Left ventricle myocardium inferior (tissue), 1 donor: ENCODE measurements at places on chromosomes 1 and 21.

GRCh38 chr1:151982300-151983005 is 11.2 kb downstream of the S100A10 start:
- no peak for DNase-seq

GRCh38 chr1:84367219-84367618 is 31.1 kb upstream of the DNASE2B start:
- no peak for DNase-seq

- no peak for DNase-seq
Measured at GRCh38 chr1:22709227-22709626, 1.4 kb upstream of the EPHB2 start.

GRCh38 chr1:222023025-222023424 is 281.1 kb upstream of the DUSP10 start:
- no peak for DNase-seq

DNA sequence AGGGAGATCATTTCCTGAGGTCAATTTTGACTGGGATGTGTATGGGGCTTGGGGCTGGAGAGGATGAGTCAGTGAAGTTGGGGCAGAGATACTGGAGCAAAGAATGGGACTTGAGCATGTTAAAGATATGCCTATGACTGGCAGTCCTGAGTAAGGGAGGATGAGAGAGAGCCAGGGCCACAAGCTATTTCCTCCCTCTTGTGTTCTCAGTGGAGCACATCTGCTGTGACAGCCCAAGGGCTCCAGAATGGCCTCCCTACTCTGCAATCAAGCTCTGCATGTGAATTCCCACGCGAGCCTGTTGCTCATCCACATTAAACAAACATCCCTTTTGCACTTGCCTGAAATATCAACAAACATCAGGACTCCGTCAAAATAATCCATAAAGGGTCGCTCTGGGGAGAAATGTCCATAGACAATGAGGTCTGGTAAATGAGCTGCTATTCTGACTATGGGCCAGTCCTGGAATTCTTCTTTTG is 9.2 kb downstream of the ADCY10 start:
- no peak for DNase-seq
